HCT116 (cell line): ENCODE measurements at places on chromosomes 7 and 10.

DNA sequence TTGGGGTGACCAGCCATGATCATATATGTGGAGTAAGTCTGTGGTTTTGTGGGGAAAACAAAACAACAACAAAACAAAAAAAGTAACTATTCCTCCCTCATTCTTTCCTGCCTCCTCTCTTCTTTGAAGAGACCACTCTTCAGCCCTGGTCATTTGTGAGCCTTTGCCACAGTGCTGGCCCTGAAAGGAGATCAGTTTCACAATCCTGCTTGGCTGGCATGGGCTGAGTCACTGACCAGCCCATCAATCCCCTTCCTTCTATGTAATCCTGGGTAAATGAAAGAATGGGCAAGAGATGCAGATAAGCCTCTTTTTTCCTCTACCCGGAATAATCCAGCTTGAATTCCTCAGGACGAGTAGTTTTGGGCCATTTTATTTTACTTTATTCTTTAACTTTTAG lies 13.6 kb downstream of the CSTF2T start:
- no peak for DNase-seq
- H3K4me3 ChIP-seq = no peak overlapping the region
- no peak overlapping the region for H3K27ac ChIP-seq
- H3K4me1 ChIP-seq = no peaks in the 10 kb centered on the region
- H3K27me3 ChIP-seq = peaks cover 11% of the 10 kb centered on the region

DNA sequence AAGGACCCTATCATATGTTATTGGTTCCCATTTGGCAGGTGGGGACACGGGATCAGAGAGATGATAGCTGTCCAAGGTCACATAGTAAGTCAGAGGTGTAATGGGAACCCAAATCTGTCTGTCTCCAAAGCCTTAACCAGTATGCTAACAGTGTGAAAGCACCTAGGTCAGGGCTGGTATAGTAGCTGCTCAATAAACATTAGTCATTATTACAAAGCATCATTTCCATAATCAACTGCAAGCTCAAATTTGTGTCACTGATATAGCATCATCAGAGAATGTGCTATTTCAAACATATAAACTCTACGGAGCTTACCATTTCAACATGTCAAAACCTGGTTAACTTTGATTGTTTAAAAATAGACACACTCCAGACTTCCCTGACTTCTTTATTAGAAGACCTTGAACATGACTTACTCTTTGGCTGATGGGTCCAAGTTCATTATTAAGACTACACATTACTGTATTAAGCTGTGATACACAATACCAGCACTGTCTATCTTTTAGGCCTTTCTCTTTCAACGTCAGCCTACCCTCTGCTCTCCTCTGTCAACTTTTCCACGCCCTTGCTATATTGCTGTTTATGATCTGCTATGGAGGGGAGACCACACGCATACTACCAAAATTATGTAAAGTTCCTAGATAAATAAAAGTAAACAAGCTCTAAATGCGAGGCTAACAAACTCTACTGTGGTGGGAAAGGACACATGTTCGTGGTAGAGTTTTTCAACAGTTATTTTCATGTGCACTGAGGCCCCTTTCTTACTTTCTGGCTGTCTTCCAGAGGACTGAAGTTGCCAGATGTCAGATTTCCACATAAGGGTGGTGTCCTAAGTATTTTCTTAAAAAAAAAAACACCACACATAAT lies 33.6 kb downstream of the DNMBP start:
- peak overlapping the region; percentile 92; the same call in 1 of the 2 replicates for H3K27ac ChIP-seq
- DNase-seq = no peak
- no peak overlapping the region for H3K4me3 ChIP-seq
- H3K36me3 ChIP-seq = peaks cover 1% of the 10 kb centered on the region

DNA sequence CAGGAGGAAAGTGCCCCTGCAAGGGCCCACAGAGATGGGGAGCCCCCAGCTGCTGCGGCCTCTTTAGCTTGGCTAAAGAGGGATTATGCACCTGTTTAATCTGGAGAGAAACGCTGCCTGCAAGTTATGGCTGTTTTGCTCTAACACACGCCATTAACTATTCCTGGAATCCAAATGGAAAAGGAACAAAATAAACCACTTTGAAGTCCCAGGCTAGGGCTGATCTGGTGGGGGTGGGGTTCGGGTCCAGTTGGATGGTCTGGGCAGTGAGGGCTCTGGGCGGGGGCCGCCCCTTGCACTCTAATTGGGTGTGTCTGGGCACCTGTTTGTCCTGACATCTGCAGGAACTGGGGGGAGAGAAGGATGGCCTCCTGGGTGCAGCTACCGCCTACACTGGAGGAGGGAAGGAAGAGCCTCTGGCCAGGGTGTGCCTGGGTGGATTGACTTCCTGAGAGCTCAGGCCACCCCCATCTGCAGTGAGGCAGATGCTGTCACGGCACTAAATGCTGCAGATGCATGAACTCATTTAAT lies 300.6 kb downstream of the ZEB1 start:
- H3K36me3 ChIP-seq = no peaks in the 10 kb centered on the region
- H3K27me3 ChIP-seq = no peaks in the 10 kb centered on the region
- no peaks in the 10 kb centered on the region for H3K4me1 ChIP-seq
- no peak for DNase-seq
- no peak overlapping the region for H3K4me3 ChIP-seq

DNA sequence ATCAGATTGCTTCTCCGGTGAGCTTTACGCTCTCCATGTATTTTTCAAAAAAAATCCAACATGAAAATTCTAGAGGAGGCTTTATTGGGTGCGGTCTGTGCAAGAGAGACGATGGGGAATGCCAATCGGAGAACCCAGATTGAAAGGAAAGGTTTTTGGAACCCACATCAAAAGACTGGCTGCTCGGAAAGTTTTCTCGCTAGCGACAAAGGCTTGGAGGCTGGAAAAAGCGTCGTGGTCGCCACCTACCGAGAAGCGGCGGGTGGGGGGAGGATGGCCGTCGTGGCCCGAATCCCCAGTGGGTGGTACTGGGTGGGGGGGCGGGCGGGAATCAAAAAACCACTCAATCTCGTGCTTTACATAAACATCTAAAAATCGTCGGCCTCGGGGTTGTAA lies 1.1 kb upstream of the GTF2I start:
- H3K27me3 ChIP-seq = no peaks in the 10 kb centered on the region
- peaks cover 8% of the 10 kb centered on the region for H3K4me1 ChIP-seq
- no peaks in the 10 kb centered on the region for H3K36me3 ChIP-seq
- H3K4me3 ChIP-seq = peak overlapping the region; percentile 87

DNA sequence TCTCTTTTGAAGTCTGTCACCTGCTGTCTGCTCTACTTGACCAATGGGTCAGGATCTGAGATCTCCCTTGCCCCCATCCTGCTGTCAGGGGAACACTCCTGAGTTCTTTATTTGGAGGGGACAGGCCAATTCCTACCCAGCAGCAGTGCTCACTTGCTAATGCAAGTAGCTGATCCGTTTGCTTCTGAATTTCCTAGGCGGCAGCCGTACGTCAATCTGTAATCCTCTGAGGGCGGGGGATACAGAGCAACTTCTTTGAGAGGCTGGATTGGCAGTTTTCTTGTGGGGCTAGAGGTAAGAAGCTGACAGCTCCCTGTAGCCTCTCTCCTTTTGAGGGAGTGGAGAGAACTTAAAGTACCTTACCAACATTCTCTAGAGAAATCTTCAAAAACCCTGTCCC lies 36.6 kb downstream of the TYW1 start:
- DNase-seq = no peak
- no peak overlapping the region for H3K4me3 ChIP-seq
- H3K27ac ChIP-seq = no peak overlapping the region
- H3K4me1 ChIP-seq = no peaks in the 10 kb centered on the region

- H3K27ac ChIP-seq = no peak overlapping the region
- no peaks in the 10 kb centered on the region for H3K4me1 ChIP-seq
- no peak overlapping the region for H3K4me3 ChIP-seq
- H3K36me3 ChIP-seq = no peaks in the 10 kb centered on the region
Observed at GRCh38 chr10:67818323-67818722, 19.7 kb downstream of the DNAJC12 start.

DNA sequence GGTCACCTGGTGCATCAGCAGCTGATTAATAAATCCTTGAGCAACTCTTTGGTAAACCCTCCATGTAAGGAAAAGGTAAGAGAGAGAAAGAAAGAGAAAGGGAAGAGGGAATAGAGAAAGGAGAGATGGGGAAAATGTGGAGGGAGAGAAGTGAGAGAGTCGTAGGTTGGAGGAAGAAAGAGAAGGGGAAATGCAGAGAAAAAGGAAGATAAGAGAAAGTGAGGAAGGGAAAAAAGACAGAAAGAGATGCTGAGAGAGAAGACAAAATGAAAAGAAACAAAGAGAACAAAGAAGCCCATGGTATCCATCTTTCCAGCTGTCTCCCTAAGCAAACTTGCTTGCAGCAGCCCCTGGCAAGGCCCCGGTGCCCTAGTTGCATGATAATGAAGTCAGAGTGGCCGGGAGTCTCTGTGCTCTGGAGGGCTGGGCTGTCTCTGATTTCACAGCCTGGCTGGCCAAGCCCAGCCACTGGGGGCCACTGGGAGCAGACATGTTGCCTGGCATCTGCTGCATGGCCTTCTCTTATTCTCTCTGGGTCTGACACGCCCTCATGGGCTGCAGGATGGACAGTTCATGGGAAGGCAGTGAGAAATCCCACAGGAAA lies 48.4 kb downstream of the PRR15 start:
- H3K27ac ChIP-seq = no peak overlapping the region
- H3K36me3 ChIP-seq = no peaks in the 10 kb centered on the region
- no peaks in the 10 kb centered on the region for H3K4me1 ChIP-seq
- no peak for DNase-seq
- H3K27me3 ChIP-seq = no peaks in the 10 kb centered on the region
